ENCODE measurements at places on chromosomes 16 and 17.

DNA sequence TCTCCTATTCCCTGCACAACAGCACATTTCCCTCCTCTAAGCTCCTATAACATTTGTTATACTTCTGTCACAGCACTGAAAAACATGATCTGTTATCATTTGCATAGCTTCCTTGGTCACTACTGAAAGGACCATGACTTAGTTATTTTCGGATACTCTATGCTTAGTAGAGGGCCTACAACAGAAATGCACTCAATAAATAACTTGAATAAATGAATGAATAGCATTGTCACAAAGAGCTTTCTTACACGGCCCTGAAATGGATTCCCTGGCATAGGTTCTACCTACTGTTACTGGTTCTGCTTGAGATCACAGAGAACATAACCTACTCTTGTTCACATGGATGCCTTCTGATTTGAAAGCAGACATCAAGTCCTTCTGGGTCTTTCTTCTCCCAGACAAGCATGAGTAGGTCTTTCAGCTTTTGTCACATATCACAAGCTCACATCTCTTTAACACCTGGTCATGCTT lies 41.6 kb downstream of the MYO1D start:
- no peak for DNase-seq

- DNase-seq: no peak
Observed at GRCh38 chr17:75160211-75160610, 5.9 kb upstream of the JPT1 start.

DNA sequence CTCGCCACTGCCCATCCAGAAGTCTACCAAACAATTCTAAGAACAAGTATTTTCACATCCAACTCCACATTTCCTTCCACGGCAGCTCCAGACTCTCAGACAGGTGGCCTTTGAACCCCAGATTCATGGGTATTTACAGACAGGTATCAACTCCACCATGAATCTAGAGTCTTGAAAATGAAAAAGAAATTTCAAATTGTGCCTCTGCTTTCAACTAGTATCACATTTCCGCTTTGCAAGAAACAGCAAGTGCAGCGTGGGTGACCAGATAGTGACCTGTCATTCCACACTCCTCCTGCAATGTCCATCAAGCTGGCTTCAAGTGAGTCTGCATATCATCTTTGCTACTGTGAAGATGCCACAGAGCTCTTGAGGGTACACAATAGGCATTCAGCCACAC lies 232.4 kb upstream of the RPL38 start:
- DNase-seq: no peak

DNA sequence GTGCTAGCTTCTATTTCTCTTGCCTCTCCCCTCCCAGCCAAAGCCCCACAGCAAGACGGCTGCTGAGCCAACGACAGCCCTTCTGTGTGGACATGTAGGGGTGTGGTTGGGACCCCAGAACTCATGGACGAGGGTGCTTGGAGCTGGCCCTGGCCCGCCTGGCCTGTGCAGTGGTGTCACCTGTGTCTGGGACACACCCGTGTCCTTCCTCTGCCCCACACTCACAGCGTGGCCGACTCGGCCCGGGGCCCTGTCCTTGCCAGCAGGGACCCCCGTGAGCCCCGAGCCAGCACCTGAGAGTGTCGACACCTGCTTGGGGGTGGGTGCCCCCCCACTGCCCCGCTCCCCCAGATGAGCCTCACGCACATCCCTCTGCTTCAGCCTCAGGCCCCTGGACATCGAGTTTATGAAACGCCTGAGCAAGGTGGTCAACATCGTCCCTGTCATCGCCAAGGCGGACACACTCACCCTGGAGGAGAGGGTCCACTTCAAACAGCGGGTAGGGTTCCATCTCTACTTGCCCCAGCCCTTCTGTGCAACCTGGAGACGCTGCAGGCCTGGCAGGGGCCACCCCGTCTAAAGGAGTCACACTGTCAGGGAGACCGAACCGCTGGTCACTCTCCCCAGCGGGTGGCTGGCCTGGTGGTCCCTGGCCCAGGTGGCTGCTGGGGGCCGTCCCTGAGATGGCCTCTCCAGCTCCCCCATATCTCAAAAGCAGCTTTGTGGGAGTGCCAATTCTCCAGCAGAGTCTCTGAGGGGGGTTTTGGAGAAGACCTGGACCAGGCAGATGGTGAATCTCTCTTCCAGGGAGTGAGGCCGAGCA lies 349.8 kb downstream of the SEC14L1 start:
- no peak for DNase-seq

- DNase-seq: no peak
Observed at GRCh38 chr16:88009563-88010342, 58.5 kb downstream of the BANP start.

GRCh38 chr16:85569615-85570212 lies 43.4 kb upstream of the GSE1 start:
- peak; percentile 95 for DNase-seq

DNA sequence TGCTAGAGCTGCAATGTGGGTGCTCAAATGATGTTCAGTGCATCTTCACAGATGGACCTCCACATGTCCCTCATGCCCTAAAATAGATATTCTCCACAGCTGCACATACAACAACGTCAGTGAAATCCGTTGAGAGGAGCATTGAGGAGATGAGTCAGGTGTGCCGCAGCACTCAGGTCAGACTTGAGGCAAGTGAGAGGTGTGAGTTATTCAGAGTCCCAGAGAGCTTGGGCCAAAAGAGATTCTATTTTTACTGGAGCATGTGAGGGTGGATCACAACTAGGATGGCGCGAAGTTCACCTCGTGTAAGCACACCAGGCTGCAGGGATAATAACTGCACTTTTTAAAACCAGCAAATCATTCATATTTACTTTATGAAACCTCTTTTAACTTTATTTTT lies 645.3 kb downstream of the MAF start:
- no peak for DNase-seq

- DNase-seq: peak; percentile 33
Observed at GRCh38 chr17:16980813-16981731, 9.2 kb upstream of the TNFRSF13B start.

DNA sequence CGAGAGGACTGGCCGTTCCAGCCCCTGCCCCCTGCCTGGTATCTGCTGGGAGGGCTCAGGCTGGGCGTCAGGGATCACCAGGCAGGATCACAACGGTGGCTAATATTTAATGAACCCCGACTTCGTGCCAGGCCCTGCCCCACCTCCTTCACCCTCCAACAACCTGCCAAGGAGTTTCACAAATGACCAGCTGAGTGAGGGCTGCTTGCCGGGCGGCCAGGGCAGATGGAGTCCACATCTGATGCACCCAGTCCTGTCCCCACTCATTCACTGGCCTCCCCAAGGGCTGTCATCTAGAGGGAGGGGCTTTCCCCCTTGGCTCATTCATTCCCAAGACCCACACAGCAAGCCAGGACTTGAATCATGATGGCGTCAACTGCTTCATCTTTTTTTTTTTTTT lies 17.5 kb downstream of the UBALD1 start:
- no peak for DNase-seq

GRCh38 chr17:73772107-73772705 lies 128.0 kb upstream of the SDK2 start:
- DNase-seq: no peak

- no peak for DNase-seq
Observed at GRCh38 chr16:77383606-77384187, 51.1 kb downstream of the ADAMTS18 start.

DNA sequence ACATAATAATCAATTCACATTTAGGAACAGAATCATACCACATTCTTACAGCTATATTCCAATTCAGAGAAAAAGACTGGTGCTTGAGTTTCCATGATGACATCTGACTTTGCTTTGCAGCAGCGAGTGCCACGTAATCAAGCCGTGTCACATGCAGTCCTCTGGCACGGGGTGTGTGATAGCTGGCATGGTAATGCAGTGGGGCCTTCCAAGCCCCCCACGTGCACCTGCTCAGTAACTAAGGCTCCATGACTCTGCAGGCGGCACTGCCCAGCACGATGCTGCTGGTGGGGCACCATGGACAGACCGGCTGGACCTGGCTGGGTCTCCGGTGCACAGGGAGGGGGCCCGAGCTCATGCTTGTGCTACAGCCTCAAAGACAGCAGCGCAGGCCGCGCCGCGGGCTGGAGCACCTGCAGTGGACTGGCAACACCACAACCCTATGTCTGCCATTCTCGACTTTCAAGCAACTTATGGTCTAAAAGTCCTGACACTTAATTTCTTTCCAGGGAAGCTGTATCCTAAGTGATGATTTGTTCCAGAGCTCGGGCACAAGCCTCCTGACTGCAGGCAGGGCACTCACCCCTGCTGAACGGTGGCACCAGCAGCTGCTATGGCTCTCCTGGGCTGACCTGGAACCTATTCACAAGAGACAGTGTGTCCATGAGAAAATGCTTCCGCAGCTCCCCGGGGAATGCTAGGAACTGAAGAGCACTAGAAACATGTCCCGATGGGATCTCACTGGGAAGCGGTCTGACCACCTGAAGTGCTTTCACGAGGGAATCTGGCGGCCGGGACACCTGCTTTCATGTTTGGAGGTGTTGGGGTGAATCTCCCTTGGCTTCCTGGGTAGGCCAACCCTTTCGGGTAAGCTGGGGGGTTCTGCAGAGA lies 99.5 kb upstream of the DNAH17 start:
- DNase-seq: no peak

DNA sequence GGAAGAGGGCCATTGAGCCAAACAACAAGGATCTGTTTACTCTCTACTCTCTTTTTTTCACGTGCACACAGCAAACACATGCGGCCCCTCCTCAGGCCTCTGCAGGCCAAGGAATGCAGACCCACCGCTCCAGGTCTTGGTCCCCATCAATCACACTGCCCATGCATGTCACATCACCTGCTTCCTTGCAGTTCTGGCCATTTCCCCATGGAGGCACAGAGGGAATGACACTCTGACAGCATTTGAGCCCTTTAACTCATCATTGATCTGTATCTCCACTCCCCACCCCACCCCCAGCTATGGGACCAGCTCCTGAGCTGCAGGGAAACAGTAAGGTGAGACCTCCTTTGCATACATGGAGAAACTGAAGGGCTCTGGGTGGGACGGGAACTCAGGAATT lies 45.9 kb upstream of the MEIOC start:
- no peak for DNase-seq

DNA sequence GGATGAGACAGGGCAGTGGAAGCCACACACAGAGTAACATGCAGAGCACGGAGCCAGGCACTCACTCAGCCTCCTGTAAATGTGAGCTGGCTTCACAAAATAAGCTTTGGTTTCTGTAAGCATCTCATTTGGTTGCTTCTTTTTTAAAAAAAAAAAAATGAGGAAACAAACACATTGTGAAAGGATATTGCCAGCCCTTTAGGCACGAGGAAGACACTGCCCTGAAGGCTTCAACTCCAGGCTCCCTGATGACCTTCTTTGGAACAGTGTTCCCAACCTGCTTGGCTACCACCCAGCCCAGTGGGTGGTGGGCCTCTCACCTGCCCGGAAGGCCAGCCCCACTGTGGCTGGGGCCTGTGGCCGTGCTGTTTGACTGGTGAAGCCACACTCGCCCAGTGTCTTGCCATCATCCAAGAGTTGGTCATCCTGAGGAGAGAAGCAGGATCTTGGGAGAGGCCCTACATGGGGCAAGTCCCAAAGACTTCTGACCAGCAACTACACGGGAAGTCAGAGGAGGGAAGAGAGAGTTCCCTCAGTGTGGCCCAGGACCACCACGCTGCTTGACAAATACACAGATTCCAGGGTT lies 1.9 kb downstream of the ELOB start:
- DNase-seq: peak; percentile 19

GRCh38 chr17:53924530-53925455 lies 102.1 kb downstream of the KIF2B start:
- peak; percentile 65 for DNase-seq

All from MV-4-11 (cell line).